ENCODE measurements at places on chromosomes 7 and 10.

DNA sequence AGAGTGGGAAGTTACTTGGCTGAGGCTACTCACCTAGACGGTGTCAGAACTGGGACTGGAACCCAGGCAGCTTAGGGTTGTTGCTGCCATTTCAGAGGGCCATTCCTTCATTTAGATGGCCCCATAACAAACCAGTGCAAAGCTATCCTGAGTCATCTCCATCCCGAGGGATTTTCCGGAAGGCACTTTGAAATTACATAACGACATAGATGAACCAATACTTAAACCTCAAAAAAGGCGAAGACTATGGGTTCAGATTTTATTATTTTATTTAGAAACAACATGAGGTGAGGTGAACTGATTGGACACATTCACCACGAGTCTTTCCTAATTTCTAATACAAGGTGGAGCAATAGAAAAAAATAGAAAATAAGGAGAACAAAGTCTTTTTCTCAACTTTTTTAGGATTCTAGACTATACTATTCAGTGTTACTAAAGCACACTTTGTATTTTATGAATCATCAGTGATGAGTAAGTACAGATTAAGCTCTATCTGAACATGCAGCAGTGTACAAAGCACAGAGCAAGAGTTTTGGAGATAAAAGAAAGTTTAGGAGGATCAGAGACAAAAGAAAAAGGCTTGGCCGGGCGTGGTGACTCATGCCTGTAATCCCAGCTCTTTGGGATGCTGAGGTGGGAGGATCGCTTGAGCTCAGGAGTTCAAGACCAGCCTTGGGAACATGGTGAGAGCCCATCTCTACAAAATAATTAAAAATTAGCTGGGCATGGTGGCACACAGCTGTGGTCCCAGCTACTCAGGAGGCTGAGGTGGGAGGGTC lies 79.5 kb upstream of the SVIL start:
- no peak for DNase-seq

DNA sequence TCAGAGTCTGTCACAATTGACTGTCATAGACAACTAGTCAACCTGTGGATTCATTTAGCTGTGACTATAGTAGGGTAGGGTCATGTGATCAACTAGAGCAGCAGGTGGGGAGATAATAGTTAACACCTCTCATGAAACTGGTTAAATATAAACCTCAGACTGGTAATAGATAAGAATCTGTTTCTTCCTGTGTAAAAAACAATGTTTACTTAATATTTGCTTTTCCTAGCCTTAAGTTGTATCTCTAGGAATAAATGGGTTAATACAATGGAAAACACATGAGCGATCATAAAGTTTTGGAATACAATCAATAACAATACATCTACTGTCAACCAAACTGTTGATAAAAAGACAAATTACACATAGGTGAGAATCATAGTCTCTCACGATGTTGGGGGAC lies 43.4 kb upstream of the ITGB8 start:
- no peak for DNase-seq

DNA sequence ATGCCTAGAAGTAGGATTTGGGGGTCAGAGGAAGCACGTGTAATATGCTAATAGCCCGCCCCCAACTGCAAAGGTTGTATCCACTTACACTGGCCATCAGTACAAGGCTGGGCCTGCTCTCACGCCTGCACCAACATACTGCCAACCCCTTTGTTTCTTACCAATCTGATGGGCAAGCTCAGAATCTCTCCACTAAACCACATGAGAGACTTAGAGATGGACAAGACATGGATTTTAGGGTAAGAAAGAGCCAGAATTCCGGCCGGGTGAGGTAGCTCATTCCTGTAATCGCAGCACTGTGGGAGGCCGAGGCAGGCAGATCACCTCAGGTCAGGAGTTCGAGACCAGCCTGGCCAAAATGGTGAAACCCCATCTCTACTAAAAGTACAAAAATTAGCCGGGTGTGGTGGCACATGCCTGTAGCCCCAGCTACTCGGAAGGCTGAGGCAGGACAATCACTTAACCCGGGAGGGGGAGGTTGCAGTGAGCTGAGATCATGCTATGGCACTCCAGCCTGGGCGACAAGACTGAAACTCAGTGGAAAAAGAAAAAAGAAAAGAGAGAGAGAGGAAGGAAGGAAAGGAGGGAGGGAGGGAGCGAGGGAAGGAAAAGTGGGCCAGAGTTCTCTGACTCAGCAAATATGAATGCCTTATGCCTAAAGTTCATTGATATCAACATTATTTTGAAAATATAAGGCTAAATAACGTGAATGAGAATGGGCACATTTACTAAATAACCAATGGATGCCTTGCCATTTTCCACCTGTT lies 162.2 kb downstream of the SLIT1 start:
- no peak for DNase-seq

GRCh38 chr10:86224354-86225102 lies 142.1 kb downstream of the GRID1 start:
- DNase-seq: no peak

DNA sequence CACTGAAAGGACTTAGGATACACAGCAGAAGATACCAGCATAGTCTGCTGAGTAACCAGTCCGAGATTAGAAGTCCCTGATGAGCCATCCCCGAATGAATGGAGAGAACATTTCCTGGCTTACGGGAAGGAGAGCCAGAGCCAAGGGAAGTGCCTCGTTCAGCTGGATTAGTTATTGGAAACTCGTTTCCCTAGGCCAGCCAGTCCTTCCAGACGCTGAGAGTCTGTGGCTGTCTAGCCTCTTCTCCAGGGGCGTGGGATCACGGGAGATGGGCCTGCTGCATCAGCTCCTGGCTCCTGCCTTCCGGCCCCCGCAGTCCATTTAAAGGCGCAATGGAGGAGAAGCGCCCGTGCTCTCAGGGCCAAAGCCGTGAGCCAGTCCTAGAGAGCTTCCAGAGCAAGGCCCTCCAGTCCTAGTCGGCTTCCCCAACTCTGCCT lies 712.8 kb downstream of the PARD3 start:
- DNase-seq: no peak

DNA sequence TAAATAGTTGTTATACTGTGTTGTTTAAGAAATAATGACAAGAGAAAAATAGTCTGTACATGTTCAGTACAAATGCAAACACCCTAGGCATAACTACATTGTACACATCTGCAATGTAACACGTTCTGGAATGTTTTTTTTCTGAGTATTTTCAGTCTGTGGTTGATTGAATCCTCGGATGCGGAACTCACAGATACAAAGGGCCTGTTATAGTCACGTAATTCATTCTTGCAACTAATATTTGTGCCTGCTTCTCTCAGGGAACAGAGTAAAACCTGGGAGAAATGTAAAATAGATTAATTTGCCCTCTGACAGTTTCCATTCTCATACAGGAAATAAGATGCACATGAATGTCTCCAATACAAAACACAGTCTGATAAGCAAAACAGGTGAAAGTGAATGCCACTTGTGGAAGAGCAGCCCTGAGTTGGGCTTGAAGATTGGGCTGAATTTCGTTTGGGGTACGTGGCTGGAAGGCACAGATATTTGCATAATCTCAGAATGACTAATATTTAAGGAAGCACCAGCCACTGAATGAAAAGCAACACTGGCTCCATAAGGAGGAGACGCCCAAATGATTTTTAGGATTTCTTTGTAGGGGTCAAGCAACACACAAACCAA lies 19.1 kb downstream of the DENND2A start:
- no peak for DNase-seq

DNA sequence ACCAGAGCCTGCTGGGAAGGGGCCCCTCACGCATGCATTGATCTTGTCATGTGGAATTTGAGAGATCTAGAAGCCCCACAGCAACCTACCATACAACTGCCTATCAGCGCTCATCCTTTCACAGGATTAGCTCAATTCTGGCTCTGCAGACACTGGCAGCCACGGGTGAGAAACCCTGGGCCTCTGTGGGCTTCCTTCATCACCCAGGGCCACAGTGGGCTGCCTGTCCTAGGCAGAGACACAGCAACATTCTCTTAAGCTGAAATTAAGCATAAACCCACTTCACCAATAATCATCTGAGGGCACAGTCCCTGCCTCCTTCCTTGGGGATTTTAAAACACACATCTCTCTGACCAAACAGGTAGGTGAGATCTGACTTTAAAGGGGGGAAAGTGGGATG lies 3.3 kb upstream of the PRSS2 start:
- DNase-seq: no peak
